ENCODE measurements at places on chromosomes 5 and 9. TPM values are rescaled to one million over a fixed set of nuclear protein-coding genes. Genes with fewer than 3 reads are reported as not detected.

GRCh38 chr9:121576281-121577075 lies 75.0 kb upstream of the DAB2IP start:
- no peak overlapping the region for H3K4me3 ChIP-seq
- H3K27ac ChIP-seq: no peak overlapping the region
- DNase-seq: no peak
- peaks cover 10% of the 10 kb centered on the region for H3K4me1 ChIP-seq
- H3K27me3 ChIP-seq: no peaks in the 10 kb centered on the region

DNA sequence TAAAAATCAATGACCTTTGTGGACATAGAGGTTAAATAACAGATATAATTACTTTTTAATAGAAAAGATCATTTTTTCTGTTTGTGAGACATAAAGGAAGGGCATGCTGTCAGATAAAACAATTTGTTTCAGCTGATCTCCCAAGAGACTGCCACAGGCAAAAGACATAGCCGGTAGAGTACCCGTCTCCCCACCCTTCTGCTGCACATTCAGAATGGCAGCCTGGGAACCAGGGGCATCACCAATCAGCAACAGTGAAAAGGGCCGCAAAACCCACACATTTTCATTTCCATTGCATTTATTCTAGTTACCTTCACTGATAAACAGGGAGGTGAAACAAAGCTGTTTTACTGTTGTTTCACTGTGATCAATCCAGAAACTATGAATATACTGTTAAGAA lies 357.7 kb downstream of the ARRDC3 start:
- no peaks in the 10 kb centered on the region for H3K27me3 ChIP-seq
- H3K27ac ChIP-seq: no peak overlapping the region
- H3K36me3 ChIP-seq: no peaks in the 10 kb centered on the region
- no peak overlapping the region for H3K4me3 ChIP-seq
- DNase-seq: no peak

- H3K27me3 ChIP-seq: no peaks in the 10 kb centered on the region
- H3K27ac ChIP-seq: no peak overlapping the region
- no peak for DNase-seq
Observed at GRCh38 chr9:137187386-137187785, 974 bp downstream of the ANAPC2 start.

GRCh38 chr5:91484662-91485061 lies 101.5 kb upstream of the ARRDC3 start:
- H3K27me3 ChIP-seq: no peaks in the 10 kb centered on the region
- H3K4me3 ChIP-seq: no peak overlapping the region
- no peak for DNase-seq
- no peaks in the 10 kb centered on the region for H3K36me3 ChIP-seq
- H3K4me1 ChIP-seq: no peaks in the 10 kb centered on the region

- no peak overlapping the region for H3K27ac ChIP-seq
- H3K27me3 ChIP-seq: no peaks in the 10 kb centered on the region
- H3K36me3 ChIP-seq: no peaks in the 10 kb centered on the region
- H3K4me3 ChIP-seq: no peak overlapping the region
- peaks cover 10% of the 10 kb centered on the region for H3K4me1 ChIP-seq
Observed at GRCh38 chr5:156149213-156149612, 177.8 kb upstream of the SGCD start.

- no peaks in the 10 kb centered on the region for H3K27me3 ChIP-seq
- DNase-seq: no peak
- no peaks in the 10 kb centered on the region for H3K36me3 ChIP-seq
- H3K4me1 ChIP-seq: peaks cover 90% of the 10 kb centered on the region
Observed at GRCh38 chr9:110089681-110090370, 118.1 kb downstream of the C9orf152 start.

DNA sequence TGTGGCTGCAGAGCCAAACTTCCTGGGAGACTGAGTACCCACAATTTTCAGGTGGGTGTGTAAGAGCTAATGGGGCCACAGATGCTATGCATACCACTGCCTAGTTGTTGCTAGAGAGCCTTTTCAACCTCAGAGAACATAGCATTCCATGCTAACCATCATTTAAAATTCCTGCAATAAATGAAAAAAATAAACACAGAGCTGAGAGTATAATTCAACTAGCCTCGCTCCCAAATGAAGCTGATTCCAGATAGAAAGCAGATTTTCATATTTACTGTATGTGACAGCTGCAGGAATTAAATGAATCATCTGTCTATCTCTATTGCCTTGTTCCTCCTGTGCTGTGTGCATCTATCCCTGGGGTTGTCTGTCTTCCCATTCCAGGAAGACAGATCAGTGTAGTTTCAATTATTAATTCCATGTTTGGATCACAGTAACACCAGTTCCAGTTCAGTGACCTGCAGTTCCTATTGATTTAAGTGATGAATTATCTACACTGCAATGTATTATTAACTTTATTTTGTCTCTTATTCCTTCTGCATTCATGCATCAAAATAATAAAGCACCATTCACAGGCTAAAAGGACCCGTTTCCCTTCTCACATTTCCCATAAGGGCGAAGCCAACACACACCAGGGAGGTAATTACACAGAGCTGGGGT lies 324.5 kb downstream of the SLIT3 start:
- H3K27ac ChIP-seq: no peak overlapping the region
- no peak for DNase-seq
- H3K27me3 ChIP-seq: no peaks in the 10 kb centered on the region

MARCHF3 gene
- total RNA-seq: 50.0 TPM

HAPLN1 gene
- not detected for total RNA-seq

- no peaks in the 10 kb centered on the region for H3K4me1 ChIP-seq
- no peak for DNase-seq
- no peak overlapping the region for H3K27ac ChIP-seq
- no peak overlapping the region for H3K4me3 ChIP-seq
- H3K27me3 ChIP-seq: peaks cover 13% of the 10 kb centered on the region
Observed at GRCh38 chr9:97749928-97750327, 52.8 kb upstream of the XPA start.

DNA sequence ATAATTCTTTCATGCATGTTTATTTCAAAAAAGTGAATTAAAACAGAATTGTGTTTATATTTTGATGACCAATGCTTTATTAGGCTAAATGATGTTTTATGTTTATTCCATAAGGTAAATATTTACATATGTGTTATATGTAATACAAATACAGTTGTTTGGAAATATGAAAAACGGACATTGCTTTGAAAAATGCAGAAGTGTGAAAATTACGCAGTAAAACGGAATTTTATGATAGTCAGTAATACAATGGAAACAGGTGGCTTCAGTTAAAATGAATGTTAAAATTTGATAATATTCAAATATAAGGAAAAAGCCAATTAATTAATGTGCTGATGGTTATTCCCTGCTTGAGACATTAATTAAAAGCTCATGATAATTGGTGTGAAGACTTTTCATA lies 1633.8 kb downstream of the MAT2B start:
- no peaks in the 10 kb centered on the region for H3K4me1 ChIP-seq
- no peak for DNase-seq
- no peak overlapping the region for H3K4me3 ChIP-seq
- no peaks in the 10 kb centered on the region for H3K36me3 ChIP-seq

GRCh38 chr9:123416176-123416575 lies 60.2 kb downstream of the CRB2 start:
- H3K27ac ChIP-seq: no peak overlapping the region
- no peaks in the 10 kb centered on the region for H3K36me3 ChIP-seq
- no peak overlapping the region for H3K4me3 ChIP-seq

GRCh38 chr5:144117412-144117811 lies 53.0 kb downstream of the YIPF5 start:
- H3K36me3 ChIP-seq: no peaks in the 10 kb centered on the region
- no peak for DNase-seq
- no peaks in the 10 kb centered on the region for H3K27me3 ChIP-seq
- H3K4me1 ChIP-seq: no peaks in the 10 kb centered on the region
- no peak overlapping the region for H3K27ac ChIP-seq
